ENCODE measurements at places on chromosomes 3 and 15.

- no peak for DNase-seq
Observed at GRCh38 chr3:31908391-31909097, 72.5 kb downstream of the OSBPL10 start.

GRCh38 chr3:66577426-66578203, 76.8 kb upstream of the LRIG1 start:
- DNase-seq, result no peak

- DNase-seq, result peak; percentile 17
Observed at GRCh38 chr3:12901623-12902045, 60.3 kb upstream of the RPL32 start.

- no peak for DNase-seq
Observed at GRCh38 chr3:156751461-156752025, 74.6 kb upstream of the LEKR1 start.

- no peak for DNase-seq
Observed at GRCh38 chr3:94159062-94159828, 96.4 kb downstream of the NSUN3 start.

DNA sequence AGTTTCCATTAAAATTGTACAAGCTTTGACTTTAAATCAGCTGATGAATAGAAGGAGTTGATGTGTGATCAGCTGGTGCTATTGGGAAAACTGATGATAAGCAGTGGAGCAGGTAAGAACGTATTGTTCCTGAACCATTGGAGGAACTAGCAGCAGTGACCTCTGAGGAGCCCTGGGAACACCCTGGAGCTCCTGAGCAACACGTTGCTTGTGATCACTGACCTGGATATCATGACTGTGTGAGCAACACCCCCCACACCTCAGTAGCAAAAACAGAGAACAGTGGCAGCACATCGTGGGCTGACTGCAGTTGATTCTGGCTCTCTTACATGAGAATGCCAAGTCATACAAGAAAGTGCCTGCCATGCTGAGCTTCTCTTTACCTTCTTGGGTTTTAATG, 72.9 kb downstream of the BLM start:
- DNase-seq, result no peak

- DNase-seq, result no peak
Observed at GRCh38 chr15:74233851-74234597, 2.1 kb upstream of the CCDC33 start.

DNA sequence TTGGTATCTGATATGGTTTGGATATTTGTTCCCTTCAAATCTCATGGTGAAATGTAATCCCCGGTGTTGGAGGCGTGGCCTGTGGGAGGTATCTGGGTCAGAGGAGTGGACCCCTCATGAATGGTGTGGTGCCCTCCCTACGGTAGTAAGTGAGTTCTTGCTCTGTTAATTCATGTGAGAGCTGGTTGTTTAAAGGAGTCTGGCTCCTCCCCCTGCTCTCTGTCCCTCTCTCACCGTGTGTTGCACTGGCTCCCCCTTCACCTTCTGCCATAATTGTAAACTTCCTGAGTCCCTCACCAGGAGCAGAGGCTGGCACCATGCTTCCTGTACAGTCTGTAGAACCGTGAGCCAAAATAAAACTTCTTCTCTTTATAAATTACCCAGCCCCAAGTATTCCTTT, 246.9 kb upstream of the AGTR1 start:
- no peak for DNase-seq

GRCh38 chr15:77420610-77421369, at the start of gene HMG20A:
HMG20A (plus strand) TSS chr15:77420888; CDS start chr15:77458408, 37,520 bp downstream.
- DNase-seq, result no peak

- no peak for DNase-seq
Observed at GRCh38 chr3:58833491-58833890, 166.9 kb upstream of the FAM3D start.

- no peak for DNase-seq
Observed at GRCh38 chr15:95266451-95267061, 1035.2 kb downstream of the MCTP2 start.

DNA sequence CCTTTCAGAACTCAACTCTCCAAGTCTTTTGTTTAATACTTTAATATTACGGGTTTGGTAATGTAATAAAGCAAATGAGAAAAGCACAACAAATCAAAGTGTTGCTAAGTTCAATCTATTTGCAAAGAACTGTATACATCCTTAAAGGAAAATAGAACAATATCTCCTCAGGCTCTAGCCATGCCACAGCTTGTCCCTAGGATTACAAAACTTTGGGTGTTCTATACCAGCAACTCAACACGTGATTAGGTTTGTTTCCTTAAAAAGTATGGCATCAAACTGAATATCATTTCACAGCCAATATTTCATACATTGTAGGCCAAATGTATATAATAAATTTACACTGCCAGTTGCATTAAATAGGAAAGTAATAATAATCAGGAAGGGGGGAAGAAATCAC, 418.6 kb upstream of the MDFIC2 start:
- no peak for DNase-seq

GRCh38 chr3:168116279-168116678, 20.6 kb upstream of the GOLIM4 start:
- peak; percentile 28 for DNase-seq

- no peak for DNase-seq
Observed at GRCh38 chr3:31645256-31645655, 112.5 kb downstream of the STT3B start.

- no peak for DNase-seq
Observed at GRCh38 chr15:59154243-59154642, 49.3 kb downstream of the CCNB2 start.

DNA sequence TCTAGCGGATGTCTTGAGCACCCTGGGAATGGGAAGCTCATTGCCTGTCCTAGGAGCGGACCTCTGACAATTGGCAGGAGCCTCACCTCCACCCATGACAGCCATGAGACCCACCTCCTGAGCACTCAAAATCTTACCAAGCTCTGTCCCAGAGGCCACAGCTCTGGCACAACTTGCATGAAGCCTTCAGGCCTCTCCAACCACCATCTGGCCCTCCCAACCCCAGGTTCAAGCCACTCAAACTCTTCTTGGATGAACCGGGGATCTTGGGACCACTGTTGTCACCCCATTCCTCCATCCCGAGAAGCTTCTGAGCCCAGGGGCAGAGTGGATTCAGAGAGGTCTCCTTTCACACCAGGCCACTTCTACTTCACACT, 1.5 kb downstream of the VIPR1 start:
- no peak for DNase-seq

DNA sequence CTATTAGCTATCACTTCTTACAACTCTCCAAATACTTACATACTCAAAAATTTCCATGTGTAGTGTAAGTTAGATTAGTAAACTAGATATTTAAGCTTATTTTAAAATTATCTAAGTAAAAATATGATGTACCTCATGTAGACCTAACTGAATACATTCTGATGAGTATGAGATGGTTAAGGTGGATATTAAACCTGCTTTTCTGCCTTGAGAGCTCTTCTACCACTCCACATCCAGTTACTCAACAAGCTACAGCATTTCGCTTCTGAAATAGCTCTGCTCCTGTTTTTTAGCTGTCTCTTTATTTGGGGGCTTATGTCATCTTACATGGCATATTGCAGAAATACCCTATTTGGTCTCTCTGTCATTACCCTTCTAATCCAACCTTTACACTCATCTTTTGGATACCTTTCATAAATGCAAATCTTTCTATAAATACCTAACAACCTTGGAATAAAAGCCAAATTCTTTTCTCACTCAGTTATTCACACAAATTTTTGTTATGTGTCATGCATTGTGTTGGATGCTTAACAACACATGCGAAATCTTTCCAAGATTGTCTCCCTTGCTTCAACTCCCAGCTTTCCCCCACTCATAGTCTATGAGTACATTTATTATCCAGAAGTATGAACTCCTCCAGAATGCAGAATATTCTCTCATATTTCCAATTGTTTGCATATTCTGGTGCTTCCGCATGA, 92.0 kb downstream of the ALCAM start:
- no peak for DNase-seq

All from hematopoietic multipotent progenitor cell treated with erythropoietin and hydrocortisone succinate and interleukin-3 and kit ligand, for 17 days (in vitro differentiated cells).